ENCODE measurements at places on chromosomes 4 and X. TPM values are rescaled to one million over a fixed set of nuclear protein-coding genes. Genes with fewer than 3 reads are reported as not detected.

The ZDHHC15 gene
- not detected for total RNA-seq

The GEMIN8 gene
- 9.2 TPM for total RNA-seq

The XIAP gene
- total RNA-seq, result 37.7 TPM

The HSFX3 gene
- not detected for total RNA-seq

The FABP2 gene
- not detected for total RNA-seq

The NR3C2 gene
- total RNA-seq, result 2.2 TPM

The PHKA1 gene
- 10.5 TPM for total RNA-seq

The MND1 gene
- total RNA-seq, result 46.8 TPM

The MSX1 gene
- 6.1 TPM for total RNA-seq

The SPANXN4 gene
- not detected for total RNA-seq

The PCDH10 gene
- 40.6 TPM for total RNA-seq

The TLR10 gene
- not detected for total RNA-seq

The LEF1 gene
- total RNA-seq, result 2.5 TPM

The ZNF518B gene
- total RNA-seq, result not detected

The PDLIM3 gene
- total RNA-seq, result 0.66 TPM

The DIPK2B gene
- total RNA-seq, result not detected

The FAT1 gene
- 107 TPM for total RNA-seq

The SMIM10L2A gene
- 1.8 TPM for total RNA-seq

All from A673 (cell line).